M059J (cell line): ENCODE measurements at places on chromosomes 5 and 9. TPM values are rescaled to one million over a fixed set of nuclear protein-coding genes. Genes with fewer than 3 reads are reported as not detected.

DNA sequence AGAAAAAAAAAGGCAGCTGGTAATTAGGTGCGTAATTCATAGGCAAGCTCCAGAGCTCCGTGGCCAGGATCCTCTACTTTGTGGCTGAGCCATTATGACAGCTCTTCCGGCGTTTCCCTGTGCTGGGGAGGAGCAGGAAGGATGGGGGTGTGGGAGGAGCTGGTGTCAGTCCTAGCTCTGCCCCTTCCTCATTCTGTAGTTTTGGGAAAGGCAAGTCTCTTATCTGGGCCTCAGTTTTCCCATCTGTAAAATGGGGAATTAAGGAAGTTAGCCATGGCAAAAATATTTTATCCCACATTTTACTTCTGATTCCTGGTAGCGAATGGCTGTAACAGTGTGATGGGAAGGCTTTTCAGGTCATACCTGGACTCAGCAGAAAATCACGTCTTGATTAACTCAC, 81.1 kb downstream of the SEC61B start:
- DNase-seq: peak; percentile 7

GRCh38 chr9:100637787-100638186, 59.9 kb downstream of the CAVIN4 start:
- DNase-seq: peak; percentile 2

DNA sequence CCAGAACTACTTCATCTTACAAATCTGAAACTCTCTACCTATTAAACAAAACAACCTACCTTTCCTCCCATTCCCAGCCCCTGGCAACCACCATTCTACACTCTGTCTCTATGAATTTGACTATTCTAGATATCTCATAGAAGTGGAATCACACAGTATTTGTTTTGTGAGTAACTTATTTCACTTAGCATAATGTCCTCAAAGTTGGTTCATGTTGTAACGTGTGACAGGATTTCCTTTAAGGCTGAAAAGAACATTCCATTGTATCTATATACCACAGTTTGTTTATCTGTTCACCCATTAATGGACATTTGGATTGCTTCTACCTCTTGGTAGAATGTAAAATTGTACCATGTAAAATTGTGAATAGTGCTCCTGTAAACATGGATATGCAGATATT, 70.1 kb upstream of the NXNL2 start:
- no peak for DNase-seq

FST gene
- 0.99 and 6.8 TPM in 2 replicates for total RNA-seq

DNA sequence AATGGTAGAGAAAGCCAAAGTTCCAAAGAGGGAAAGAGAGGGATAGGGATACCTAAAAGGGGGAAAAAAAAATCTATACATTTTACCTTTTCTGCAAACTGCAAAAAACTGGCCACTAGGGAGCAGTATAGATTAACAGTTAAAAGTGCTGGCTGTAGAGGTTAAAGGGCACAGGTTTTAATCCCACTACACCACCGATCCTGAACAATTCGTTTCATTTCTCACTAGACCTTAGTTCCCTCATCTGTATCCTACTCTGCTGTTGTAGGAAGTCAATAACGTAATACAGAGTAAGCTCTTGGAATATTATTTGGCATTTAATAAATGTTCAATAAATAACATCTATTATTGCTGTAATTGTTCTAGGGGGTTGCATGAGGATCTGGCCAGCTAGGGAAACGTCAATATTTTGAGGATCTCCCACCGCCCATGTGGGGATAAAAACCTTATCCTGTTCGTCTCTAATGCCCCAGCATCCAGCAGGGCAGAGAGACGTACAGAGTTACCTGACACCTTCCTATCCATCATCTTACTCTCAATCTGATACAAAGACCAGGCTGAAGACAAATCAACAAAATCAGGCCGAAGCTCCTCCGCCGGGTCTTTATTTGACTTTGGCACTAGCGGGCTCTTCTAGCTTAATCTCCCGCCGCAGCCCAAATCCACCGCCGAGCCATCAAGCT, 757 bp downstream of the CDC26 start:
- DNase-seq: peak; percentile 66

DNA sequence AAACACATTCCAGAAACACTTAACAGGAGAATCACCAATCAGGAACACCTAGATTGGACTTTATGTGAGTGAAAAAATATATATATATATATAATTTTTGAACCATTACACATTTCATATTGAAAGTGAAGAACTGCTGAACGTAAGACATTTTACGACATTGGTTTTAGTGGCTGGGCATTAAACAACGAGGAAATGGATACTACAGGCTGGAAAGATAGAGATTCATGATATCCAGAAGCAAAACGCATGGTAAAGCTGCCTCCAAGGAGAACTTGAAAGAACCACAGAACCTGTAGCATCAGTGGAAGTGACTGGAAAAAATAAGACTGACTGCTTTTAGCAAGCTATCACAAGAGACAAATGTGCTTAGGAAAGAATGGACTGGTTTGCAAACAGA, 13.2 kb upstream of the NDUFS4 start:
- DNase-seq: no peak

- DNase-seq: peak; percentile 16
These were observed 7.2 kb downstream of the INSL6 start for GRCh38 chr9:5178126-5178805.

- peak; percentile 39 for DNase-seq
These were observed 429.8 kb downstream of the SPATA31D1 start for GRCh38 chr9:82418334-82418733.

GRCh38 chr5:172658961-172659501, 18.0 kb downstream of the NEURL1B start:
- DNase-seq: no peak

DNA sequence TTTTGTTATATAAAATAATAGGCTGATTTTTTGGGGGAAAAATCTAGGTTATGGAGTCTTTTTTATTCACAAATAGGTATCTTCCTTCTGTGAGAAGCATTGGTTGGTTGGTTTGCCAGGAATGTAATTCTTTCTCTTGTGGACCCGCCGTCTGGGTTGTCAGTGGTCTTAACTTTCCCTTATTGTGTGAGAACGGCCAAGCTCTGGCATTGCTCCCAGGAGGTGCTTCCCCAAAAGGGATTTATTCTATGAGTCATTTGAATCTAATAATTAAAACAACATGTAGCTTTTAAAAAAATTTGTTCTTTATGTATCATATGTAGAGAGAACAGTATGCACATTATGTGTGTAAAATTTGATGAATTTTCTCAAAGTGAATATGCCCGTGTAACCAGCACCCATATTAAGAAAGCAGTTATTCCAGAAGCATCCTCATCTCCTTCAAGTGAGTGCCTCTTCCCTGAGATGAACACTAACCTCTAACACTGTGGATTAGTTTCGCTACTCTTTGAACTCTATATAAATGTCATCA, 114.4 kb downstream of the MAST4 start:
- peak; percentile 3 for DNase-seq

GRCh38 chr9:112925058-112925641, 34.5 kb upstream of the SLC46A2 start:
- DNase-seq: peak; percentile 55

RPS14 gene
- total RNA-seq: 1,412 and 1,643 TPM in 2 replicates
